Omental fat pad (tissue), 4 donors: ENCODE measurements at places on chromosomes 16 and 17.

DNA sequence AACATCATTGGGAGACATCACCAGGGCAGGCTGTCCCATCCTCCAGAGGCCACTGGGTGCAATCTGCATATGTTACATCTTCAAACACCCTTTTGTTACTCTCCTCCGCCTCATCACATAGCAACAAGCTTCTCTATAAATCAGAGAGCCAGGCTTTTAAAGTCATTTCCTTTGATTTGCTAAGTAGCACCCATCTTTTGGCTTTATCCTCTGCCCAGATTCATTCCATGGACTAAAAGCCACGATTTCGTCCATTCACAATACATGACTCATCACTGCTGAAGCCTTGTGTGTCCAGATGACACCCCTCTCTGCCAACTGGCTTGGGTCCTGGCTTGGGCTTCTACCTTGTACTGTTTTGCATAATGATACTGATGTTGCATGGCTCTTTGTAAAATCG, 2.0 kb upstream of the KRT38 start:
- no peak for DNase-seq

- no peak for DNase-seq
Observed at GRCh38 chr16:70018254-70018653, 67.1 kb downstream of the CLEC18A start.

GRCh38 chr16:75096656-75097055, 19.9 kb downstream of the LDHD start:
- DNase-seq, result no peak

GRCh38 chr16:4603624-4604170, 11.0 kb downstream of the UBALD1 start:
- DNase-seq, result no peak

GRCh38 chr17:48558057-48558830, 13.3 kb upstream of the HOXB2 start:
- DNase-seq, result no peak
